ENCODE measurements at places on chromosomes 11 and 22.

- no peak for DNase-seq
Observed at GRCh38 chr22:23044570-23044969, 25.7 kb upstream of the GNAZ start.

DNA sequence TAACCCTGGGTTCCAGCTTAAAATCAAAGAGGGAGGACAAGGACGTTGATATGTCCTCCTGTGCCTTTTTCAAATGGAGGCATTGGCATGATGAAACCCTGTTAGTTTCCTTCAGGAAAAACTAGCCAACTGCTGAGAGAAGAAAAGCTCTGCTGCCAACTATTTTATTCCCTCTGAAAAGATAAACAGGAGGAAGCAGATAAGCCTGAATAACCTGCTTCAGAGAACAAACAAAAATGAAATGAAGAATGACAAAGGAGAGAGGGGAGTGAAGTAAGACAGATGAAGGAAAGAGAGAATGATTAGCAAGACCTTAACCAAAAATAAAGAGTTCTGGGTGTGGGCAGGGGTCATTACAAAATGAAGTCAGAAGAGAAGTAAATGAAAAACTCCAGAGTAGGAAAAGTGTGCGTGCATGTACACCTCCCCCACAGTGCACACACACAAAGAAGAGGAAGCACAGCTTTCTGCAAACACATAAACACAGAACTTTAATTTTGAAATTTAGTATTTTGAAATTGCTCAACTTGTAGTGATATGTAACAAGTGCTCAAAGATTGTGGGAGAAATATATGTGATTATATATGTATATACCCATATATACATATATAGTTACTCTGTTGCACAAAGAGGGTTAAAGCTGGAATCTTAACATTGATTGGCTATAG lies 332.2 kb downstream of the LUZP2 start:
- DNase-seq, result no peak

- no peak for DNase-seq
Observed at GRCh38 chr11:23315286-23315685, 455.0 kb upstream of the CCDC179 start.

- DNase-seq, result no peak
Observed at GRCh38 chr22:32809786-32810554, 8.5 kb downstream of the TIMP3 start.

- peak; percentile 31 for DNase-seq
Observed at GRCh38 chr11:33291004-33291777, 34.0 kb downstream of the HIPK3 start.

- peak; percentile 72 for DNase-seq
Observed at GRCh38 chr11:68441466-68442230, 18.9 kb upstream of the PPP6R3 start.

DNA sequence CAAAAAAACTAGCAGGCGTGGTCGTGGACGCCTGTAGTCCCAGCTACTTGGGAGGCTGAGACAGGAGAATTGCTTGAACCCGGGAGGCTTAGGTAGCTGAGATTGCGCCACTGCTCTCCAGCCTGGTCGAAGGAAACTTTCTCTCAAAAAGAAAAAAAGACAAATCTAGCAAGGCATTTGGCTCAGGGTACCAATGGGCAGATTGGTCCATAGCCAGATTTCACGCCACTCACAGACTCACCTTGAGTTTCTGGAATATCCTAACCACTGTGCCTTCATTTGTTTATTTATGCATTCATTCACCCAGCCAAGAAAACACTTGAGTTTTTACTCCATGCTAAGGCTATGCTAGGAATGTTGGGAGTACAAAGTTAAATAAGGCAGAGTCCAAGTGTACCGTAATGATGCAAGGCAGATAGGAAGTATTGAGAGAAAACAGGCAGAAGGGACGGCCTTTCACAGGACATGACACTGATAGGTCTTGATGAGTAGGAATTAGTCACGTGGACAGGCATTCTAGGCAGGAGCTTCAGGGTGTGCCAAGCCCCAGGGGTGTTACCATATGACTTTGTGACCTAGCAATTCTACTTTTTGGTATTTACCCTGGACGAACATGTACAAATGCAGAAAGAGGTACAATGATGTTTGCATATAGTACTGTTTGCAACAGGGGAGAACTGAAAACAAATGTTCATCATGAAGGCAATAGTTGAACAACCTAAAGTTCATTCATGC lies 3.0 kb upstream of the PACSIN3 start:
- peak; percentile 94 for DNase-seq

DNA sequence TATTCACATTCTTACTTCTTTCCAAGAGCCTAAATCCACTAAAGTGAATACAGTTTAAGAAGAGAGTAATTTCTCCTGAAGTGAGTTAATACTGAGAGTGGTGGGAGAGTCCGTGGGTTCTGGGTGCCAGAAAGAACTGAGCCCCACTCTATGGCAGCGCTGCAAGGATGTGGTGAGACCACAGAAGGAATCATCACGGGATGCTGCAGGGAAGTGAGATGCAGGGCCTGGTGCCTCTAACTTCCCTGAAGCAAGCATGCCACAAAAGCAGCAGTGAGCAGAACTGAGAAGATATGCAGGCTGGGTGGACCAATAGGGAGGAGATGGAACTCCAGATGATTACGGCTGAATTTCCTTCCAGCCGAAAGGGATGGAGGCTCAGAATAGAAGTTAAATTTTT lies 5.0 kb upstream of the MMP12 start:
- DNase-seq, result no peak

GRCh38 chr11:102470251-102470650 lies 17.7 kb upstream of the TMEM123 start:
- DNase-seq, result no peak

DNA sequence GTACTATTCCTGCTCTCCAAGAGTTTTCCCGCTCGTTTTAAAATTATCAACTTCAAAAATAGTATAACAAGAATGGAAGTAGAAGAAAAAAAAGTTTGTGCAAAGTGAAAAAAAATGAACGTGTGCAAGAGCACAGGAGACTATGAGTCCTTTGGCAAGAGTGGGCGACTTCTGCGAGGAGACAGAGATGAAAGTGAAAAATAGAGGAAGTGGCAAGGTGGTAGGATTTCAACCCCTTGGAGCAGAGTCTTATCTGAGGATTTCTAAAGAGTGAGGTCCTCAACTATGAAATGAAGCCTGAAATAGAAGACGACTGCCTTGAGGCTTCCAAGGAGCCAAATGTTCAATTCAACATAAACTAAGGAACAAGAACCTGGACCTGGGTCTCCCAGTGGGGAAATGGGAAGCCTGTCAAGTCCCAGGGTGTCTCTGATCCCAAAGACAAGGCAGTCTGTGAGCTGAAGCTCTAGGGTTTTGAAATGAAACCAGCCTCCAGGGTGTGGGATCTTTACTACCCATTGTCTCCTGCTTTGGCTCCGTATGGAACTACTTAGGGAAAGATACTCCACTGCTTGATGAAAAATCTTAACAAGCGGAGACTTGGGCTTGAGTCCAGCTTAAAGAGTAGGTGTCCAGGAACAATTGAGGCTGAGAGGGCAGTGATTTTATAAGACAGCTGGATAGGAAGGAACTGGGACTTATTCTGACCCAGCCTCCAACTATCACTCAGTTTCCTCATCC lies 4.8 kb downstream of the P4HA3 start:
- no peak for DNase-seq

GRCh38 chr11:15858881-15859280 lies 497.5 kb downstream of the SOX6 start:
- no peak for DNase-seq

- no peak for DNase-seq
Observed at GRCh38 chr22:49942565-49943404, 17.8 kb upstream of the PIM3 start.

- DNase-seq, result no peak
Observed at GRCh38 chr11:67309166-67309565, 5.8 kb downstream of the SSH3 start.

- peak; percentile 63 for DNase-seq
Observed at GRCh38 chr11:66546368-66546965, at the start of gene ACTN3. Gene ACTN3, plus strand, starts transcription at chr11:66546903. Its CDS starts 35 bp downstream, at chr11:66546938.

GRCh38 chr11:112162761-112163546 lies 940 bp downstream of the IL18 start:
- peak; percentile 69 for DNase-seq

GRCh38 chr22:33940741-33941140 lies 20.5 kb upstream of the LARGE1 start:
- no peak for DNase-seq

GRCh38 chr11:72375241-72375960 lies 58.9 kb downstream of the CLPB start:
- no peak for DNase-seq

- no peak for DNase-seq
Observed at GRCh38 chr11:84833488-84834088, 793.6 kb downstream of the DLG2 start.

DNA sequence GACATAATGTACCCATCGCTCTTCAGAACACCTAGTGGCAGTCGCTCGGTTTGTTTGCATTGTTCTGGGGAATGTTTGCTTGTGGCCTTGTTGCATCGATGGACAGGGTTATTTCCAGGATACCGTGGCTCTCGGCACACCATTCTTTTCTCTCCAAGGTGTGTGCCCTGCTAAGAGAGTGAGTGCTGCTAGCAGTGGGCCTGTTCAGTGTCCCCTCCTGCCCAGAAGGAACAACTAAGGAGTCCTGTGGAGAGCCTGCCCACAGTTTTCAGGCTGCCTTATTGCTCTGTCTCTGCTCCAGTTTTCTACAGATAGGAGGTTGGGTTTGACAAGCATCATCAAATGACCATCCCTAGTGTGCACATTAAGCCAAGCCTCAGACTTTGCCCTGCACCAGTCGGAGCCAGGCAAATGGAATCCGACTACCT lies 1.4 kb downstream of the CRY2 start:
- DNase-seq, result no peak

GRCh38 chr11:72741429-72741833 lies 10.8 kb downstream of the ARAP1 start:
- DNase-seq, result peak; percentile 56

- peak; percentile 62 for DNase-seq
Observed at GRCh38 chr11:115672999-115673411, 168.8 kb upstream of the CADM1 start.

GRCh38 chr11:115721296-115721995 lies 217.2 kb upstream of the CADM1 start:
- no peak for DNase-seq

GRCh38 chr11:64869571-64870175 lies 8.7 kb downstream of the EHD1 start:
- no peak for DNase-seq

- no peak for DNase-seq
Observed at GRCh38 chr11:44944181-44944852, 6.4 kb downstream of the TP53I11 start.

DNA sequence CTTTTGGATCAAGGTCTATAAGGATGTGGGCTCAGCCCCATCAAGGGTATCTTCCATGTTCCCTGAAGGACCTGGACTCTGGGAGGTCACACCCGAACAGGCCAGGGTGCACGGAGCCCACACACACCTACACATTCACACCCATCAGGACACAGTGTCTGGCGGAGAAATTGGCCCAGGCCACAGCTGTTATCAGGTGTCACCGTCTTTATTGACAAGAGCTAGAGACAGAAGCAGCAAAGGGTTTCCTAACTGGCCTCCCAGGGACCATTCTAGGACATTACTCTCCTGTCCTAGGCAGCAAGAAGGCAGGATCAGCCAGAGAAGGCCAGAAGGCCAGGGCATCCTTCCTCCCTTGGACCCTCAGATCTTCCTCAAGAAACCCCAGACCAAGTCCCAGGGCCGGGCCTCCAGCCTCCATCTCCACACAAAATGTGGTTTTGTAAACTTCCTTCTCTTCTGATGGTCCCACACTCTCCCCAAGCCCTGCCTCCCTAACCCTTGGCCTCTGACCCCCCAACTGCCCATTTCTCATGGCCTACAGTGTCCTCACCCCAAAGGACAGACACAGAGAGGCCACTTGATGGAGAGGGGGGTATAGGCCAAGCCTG lies 8.1 kb downstream of the SSTR3 start:
- no peak for DNase-seq

DNA sequence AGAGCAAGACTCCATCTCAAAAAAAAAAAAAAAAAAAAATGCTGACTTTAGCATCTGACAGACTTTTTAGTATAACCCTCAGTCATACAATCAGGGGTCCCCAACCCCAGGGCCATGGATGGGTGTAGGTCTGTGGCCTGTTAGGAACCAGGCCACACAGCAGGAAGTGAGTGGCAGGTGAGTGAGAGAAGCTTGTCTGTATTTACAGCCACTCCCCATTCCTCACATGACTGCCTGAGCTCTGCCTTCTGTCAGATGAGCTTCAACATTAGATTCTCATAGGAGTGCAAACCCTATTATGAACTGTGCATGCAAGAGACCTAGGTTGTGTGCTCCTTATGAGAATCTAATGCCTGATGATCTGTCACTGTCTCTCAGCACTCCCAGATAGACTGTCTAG lies 3.3 kb downstream of the FAM227A start:
- no peak for DNase-seq

GRCh38 chr11:122772945-122773344 lies 65.4 kb upstream of the CRTAM start:
- peak; percentile 41 for DNase-seq

DNA sequence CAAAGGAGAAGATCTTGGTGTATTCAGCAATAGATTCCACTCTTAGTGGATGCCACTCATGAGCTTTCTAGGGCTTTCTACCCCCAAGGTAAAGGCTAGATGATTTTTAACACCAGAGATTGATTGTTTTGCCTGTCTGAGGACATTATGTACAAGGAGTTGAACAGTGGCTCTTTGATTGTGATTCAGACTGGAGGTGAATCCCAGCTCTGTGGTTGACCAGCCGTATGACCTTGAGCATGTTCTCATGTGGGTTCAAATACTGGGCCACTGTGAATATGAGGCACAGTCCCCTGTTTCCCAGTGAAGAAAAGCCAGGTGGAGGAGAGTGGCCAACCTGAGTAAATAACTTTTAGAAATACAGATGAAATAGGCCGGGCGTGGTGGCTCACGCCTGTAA lies 24.0 kb upstream of the PARVB start:
- DNase-seq, result no peak

DNA sequence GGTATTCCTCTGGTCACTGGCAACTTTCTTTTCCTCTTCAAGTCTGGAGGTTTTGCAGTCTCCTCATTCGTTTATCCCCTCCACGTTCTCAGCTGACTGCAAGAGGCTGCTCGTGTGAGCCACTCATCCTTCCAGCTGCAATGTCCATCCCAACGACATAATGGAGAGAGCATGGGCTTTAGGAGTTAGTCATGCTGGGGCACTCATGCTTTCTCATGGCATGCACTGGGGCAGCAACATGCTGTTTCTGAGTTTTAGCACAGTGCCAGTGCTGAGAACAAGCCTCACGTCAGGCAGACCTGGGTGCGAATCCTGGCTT lies 7.1 kb downstream of the DCPS start:
- DNase-seq, result no peak

- no peak for DNase-seq
Observed at GRCh38 chr11:120718171-120718570, 206.6 kb downstream of the GRIK4 start.

GRCh38 chr11:1732418-1733008 lies 17.9 kb downstream of the IFITM10 start:
- no peak for DNase-seq

DNA sequence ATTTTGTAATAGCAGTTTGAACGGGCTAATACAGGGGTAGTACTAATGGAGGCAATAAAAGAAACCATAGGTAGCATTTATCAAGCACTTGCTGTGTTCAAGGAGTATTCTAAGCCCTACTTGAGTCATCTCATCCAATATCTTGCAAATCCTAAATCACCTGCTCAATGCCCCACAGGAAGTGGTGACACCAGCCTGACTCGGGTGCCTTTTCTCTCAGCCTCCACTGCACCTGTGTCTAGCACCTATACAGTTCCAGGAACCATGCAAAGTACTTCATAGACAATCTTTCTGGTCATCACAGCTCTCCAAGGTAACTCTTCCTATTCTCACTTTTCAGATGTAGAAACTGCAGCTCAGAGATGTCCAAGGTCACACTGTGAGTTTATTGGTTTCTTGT lies 98.0 kb downstream of the PRR5L start:
- DNase-seq, result no peak

GRCh38 chr22:33880986-33881385 lies 39.3 kb downstream of the LARGE1 start:
- no peak for DNase-seq
